ENCODE measurements at places on chromosomes 3 and 15.

DNA sequence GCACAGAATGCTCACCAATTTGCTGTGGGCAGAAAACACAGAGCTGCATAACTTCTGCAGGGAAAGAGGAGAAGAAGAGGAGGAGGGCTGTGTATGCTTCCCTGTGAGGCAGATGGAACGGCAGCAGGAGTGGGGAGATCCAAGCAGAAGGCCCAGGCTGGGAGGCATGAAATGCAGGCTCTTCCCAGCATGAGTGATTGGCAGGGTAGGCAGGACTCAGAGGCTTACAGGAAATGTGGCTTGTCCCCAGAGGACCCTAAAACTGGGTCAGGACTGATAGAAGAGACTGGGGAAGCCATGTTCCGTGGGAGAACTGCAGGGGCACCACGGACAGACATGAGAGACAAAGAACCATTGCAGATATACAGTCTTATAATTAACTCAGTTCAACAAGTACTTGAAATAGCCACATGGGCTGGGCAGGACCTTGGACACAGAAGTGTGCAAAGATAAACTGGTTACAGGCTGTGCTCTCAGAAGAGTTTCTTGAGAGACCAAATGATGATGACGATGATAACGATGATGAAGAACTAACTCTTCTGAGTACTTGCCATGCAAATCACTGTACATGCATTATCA lies 286.9 kb downstream of the EPHB1 start:
- no peak for DNase-seq

- DNase-seq: no peak
These were observed 225.4 kb downstream of the EPHA3 start for GRCh38 chr3:89332793-89333192.

DNA sequence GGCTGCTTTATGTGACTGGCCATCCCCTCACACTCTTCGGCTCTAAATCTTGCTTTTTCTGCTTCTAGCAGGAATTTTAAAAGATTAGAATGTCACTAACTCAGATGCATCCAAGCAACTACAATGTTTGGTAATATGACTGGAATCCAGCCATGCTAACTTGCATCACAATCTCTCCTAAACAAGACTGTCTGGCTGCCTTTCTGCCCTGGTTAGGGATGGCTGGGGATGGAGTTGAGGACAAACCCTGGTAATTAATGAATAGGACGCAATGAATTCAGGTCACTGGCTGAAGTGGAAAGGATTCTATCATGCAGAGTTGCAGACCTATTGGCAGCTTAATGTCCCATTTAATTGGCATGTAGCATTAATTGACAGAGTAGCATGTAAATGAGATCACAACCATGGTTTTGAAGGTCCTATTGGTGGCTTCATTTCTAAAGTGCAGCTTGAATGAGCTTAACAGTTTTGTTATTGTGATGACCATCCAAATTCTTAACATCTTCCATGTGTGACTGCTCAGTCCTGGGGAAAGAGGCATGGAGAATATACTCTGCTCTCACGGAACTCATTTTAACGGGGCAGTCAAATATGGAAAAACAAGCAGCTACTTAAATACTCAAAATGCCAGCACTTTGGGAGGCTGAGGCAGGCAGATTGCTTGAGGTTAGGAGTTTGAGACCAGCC lies 21.7 kb downstream of the NMNAT3 start:
- no peak for DNase-seq

DNA sequence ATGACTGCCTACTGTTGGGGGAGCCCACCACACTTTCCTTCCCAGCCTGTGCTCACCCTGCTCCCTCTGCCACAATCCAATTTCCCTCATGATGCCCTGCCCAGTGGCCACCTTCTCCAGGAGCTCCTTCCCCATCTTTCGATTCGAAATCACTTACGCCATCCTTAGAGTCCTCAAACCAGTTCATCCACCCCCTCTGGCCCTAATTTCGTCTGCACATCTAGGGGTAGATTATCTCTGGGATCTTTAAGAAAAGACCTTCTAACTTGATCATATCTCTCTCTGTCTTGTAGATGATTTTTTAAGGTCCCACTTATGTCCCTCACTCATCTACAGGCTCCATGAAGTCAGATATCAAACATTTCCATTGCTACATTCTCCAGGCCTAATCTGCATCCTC lies 17.1 kb downstream of the CYP19A1 start:
- no peak for DNase-seq

DNA sequence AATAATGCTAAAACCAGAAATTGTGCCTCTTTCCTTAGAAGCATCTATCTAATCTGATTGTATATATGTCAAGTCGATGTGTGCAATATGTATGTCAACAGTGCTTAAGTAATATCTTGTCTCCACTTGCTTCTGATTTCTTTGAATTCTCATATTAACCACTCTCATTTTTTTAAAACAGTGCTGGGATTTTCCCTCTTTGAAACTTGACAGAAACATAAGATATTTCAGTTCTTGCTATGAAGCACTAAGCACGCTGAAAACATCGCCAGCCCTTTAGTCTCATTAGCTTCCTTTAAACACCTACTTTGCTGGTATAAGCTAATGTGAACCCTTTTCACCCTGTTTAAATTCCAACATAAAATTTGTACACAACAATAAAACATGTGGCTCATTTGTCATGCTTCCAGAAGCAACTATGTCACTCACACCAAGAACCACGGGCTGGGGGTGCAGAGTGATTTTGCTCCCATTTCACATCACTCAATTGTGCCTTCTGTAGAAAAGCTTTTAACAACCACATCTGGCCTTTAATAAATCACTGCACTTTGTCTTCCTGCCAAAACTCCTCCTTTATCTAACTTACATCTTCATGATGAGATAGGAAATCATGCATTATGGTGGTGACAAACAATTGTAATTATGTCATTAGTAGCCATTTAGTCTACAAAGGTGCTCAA lies 185.2 kb downstream of the FOXP1 start:
- DNase-seq: no peak

DNA sequence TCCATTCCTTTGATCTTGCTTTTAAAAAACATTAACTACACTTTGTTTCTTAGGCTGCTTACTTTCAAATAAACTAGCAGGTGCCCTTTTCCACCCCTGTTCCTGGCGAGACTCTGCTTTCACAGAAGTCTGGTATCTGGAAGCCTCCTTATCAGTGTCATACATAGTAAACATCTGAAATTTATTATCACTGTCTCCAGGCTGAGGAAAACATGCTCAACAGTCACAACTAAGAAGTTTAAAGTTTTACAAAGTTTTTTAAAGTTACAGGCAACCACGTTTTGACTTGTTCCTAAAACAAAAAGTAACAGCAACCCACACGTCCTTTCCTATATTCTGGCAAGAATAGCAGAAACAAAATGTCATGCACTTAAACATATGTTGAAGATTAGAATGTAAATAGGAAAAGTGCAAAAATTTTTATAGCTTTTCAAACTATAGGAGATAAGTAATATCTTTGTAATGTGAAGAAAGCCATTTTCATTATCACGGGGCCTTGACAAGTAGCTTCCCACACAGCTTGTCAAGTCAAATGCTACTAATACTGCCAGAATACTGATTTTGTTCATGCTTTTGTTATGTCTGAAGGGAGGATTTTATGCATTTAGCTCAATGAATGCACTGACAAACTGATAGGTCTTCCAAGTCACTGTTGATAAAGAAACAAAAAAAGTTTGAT lies 275.2 kb upstream of the KCNMB2 start:
- DNase-seq: no peak

GRCh38 chr15:51156957-51157356 lies 62.3 kb upstream of the TNFAIP8L3 start:
- DNase-seq: no peak

GRCh38 chr3:150942221-150942620 lies 30.3 kb downstream of the CLRN1 start:
- no peak for DNase-seq

DNA sequence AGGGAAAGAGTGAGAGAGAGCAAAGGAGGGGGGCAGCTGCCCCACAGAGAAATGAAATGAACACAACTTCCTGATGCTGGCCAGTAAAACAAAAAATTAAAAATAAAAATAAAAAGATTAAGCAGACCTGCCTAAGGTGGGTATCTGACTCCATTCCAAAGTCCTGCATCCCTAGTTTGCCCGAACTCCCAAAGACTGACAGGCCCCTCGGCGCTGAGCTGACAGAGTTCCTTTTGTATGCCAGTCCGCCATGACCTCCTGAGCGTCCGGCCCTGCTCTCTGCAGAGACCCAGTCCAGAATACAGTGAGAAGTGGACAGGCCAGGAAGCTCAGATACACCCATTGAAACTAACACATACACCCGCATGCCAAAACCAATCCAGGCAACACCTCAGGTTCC lies 54.9 kb downstream of the CHDH start:
- DNase-seq: no peak

DNA sequence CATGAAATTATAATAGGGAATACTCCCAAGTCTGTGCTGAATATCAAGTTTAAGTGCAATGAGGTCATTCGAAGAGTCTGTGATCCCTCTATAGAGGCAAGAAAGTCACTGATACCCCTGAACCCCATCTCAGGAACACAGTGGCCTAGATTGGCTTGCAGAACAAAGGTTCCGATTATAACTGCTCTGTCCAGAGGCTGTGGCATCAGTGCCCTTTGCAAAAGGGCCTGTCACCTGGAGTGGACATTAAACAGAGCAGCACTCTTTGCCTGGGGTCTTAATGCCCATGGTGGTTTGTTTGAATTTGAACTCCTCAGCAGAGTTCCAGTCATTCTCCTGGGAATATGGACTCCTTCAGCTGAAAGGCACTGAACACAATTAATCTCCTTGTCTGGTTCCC lies 93.9 kb upstream of the SLCO3A1 start:
- no peak for DNase-seq

DNA sequence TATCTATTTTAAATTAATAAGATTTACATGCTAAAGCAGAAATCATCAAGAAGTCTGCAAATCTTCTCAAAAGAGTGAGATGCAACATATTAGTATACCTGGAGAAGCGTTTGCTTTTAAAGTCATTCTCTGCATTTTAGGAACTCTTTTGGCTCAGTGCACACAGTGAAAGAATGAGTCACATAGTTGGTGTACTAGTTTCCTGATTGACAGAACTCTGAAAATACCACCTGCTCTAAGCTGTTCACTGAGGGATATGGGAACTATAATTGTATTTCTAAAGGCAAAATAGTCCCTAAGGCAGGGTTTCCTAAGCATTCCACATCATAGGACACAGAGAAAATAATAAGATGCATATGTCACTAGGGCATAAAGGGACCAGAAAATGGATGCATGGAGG lies 838.5 kb downstream of the DIPK2A start:
- no peak for DNase-seq

GRCh38 chr3:140007081-140007480 lies 72.1 kb downstream of the CLSTN2 start:
- DNase-seq: no peak
